ENCODE measurements at places on chromosomes 3 and 15. TPM values are rescaled to one million over a fixed set of nuclear protein-coding genes. Genes with fewer than 3 reads are reported as not detected.

Gene GOLGA8A
- 160 TPM for total RNA-seq

DNA sequence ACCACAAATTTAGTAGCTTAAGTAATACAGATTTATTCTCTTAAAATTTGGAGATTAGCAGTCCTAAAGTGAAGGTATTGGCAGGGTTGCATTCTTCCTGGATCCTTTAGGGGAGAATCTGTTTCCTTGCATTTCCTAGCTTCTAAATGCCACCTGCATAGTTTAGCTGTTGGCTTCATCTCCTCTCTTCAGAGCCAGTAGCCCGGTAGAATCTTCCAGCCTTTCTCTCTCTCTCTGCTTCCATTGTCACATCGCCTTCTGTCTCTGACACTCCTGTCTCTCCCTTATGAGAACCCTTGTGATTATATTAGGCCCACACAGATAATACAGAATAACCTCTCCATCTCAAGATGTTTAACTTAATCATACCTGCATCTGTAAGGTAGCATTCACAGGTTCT, 21.4 kb downstream of the FAM98B start:
- DNase-seq: no peak

Gene IQCF5
- not detected for total RNA-seq

Gene KNL1
- total RNA-seq: 3.8 TPM

DNA sequence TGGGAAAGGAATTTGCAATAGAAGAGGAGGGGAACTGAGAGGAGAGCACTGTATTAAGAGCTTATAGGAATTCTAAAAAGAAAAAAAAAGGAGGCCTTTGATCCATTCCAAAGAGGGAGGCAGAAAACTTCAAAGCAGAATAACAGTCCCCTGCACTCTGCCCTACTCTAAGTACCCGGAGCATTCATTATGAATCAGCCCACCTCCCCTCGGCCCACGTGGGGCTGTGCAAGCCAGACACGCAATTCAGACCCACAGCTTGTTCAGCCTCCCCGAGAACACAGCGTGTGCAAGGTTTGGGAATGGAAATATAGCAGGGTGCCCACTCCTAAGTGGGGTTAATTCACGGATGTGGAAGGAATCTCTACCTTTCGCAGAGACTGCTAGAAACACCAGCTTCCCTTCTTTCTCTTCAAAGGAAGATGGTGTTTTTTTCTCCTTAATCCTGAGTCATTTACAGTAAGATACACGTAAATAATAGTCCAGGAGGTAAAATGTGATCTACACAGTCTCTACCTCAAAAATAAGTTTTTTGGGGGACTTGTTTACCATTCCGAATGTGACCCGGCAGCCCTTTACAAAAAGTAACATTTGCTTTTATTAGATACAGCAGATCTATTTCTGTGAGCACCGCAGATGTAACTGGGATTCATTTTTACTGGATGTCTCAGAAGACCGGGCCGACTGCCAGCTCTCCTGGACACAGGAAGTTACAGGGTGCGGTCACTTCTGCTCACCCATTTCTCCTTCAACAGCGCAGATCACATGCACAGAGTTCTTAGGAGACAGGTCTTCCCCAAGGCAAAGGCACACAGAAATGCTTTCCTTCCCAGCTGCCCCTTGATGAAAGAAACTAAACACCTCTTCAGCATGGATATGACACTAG, 768.5 kb upstream of the CFAP20DC start:
- DNase-seq: peak; percentile 47

DNA sequence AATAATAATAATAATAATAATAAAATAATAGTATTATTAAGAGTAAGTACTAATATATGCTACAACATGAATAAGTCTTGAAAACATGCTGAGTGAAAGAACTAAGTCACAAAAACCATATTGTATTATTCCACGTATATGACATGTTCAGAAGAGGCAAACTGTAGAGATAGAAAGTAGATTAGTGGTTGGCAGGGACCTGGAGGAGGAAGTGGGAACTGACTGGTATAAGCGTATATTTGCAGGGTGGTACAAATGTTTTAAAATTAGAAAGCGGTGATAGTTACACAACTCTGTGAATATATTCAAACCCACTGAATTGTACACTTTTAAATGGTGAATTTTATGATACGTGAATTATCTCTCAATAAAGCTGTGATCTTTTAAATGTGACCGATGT, 32.8 kb downstream of the LRRK1 start:
- no peak for DNase-seq

- no peak for DNase-seq
Measured at GRCh38 chr3:172145031-172145686, 105.8 kb downstream of the FNDC3B start.

DNA sequence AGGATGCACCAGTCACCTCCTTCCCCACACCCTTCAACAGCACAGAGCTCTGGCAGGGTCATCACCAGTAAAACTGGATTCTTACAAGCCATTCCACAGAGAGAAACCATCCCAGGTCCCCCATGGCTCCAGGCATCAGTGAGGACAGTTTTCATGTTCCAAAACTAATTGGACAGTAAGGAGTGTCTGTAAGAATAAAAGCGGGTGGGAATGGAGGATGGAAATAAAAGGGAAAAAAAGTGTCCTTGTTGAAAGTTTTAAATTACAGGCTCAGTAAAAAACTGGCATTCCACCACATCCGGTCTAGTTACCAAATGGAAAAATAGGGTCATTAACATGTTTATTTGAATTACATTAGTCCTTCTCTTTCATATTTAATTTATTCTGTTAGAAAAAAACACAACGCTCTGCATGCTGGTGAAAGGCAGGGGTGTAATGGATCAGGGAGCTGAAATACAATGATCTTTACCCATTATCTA, 117.4 kb downstream of the TIGIT start:
- no peak for DNase-seq

- DNase-seq: no peak
Measured at GRCh38 chr3:9778143-9779074, 8.7 kb upstream of the CAMK1 start.

DNA sequence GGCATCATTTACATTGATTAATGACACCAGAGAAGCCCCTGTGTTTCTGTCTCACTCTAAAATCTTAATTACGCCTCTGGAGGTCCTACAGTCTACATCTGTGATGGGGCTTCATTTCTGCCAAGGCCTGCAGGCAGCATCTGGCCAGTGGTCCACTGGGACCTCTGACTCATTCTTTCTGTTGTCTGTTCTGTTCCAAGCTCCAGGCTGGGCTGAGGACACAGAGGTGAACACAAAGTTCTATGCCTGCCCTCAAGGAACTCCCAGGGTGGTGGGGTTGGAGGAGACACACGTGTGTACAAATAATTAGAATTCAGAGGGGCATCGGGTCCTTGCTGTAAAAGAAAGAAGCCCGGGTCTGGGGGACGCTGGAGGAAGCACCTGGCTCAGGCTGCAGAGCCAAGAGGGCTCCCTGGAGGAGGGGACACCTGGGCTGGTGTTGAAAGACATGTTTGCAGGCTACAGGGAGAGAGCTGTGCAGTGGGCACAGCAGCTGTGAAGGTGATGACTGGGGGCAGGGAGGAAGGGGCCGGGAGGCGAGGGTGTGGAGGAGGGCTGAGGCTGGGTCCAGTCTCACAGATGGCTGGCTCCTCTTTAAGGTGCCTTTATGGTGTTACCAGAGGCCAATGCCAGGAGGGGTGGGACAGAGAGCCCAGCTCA, 103.3 kb upstream of the PRR23E start:
- DNase-seq: no peak

DNA sequence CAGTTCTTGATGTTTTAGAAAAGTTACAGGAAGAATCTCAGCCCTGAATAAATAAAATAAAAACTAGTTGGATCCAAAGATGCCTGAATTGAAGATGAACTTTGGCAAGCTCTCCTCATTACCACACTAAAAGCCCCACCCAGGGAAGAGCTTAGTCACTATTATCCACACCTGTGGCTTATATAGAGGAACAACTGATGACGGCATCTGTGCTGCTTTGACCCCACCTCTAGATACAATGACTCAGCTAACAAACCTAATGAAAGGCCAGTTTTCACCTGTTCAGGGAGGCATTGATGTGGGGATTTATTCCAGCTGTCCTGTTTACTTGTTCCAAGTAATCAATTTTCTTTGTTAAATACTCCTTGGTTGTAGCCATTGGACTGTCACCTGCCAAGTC, 604.7 kb upstream of the EPHA6 start:
- no peak for DNase-seq

DNA sequence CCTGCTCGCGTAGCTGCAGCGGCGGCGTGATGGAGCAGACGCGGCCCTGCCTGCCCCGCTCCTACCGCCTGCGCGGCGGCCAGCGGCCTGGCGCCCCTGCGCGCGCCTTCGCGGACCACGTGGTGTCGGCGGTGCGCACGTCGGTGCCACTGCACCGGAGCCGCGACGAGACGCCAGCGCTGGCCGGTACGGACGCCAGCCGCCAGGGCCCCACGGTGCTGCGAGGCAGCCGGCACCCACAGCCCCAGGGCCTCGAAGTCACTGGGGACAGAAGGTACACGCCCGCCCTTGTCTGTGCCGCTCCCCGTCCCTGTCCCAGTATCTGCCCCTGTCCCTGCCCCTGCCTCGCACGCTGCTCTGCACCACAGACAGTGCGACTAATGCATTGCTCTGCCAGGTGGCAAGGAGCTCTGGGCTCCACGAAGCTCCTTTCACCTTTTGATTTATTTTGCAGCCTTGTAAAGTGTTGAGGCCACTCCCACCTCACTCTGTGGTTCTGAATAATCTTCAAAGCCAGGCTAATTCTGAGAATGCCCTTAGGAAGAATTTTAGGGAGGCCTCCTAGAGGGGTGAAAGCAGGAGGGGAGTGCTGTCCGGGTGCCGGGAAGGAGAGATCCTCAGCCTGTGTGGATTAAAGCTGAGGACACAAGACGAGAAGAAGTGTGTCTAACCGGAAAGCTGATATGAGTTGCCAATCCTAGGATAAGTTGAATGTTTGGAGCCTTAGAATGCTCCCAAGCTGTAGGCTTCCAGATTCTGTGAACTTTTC, 100.0 kb downstream of the THSD4 start:
- no peak for DNase-seq

Gene SENP8
- total RNA-seq: 5.5 TPM

DNA sequence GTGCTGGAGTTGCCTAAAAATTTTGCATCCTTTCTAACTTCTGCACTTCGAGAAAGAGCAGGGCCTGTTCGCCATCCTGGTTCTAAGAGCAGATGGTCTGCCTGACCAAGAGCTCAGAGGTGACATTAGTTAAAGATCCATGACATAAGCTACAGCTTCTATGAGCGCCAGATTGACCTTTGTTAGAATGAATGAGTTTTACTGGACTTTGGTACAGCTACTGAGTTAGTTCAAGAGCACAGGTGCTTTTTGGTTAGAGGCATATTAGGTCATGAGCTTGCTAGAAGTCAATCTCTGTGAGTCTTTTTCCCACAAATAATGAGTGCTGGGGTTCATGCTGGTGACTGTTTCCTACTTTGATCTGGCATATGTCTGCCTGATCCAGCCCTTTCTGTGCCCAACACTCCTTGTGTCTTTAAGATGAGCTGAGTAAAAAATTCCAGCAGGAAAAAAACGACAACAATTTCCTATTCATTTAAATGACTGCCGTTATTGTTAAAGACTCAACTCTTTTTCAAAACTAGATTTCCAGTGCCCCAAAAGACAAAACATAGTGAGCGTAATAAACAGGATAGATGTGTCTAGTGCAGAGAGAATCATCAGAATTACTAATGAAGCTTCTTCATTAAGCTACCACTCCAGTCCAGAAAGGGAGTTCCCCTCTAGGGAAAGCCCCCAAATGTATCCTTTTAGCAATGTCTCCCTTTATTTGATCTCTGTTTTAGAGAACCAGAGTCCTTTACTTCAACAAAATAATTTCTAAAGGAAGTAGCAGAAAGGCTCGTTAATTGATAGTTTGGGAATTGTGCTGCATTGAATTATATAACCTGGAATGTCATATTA, 152.9 kb downstream of the SLCO3A1 start:
- DNase-seq: no peak

DNA sequence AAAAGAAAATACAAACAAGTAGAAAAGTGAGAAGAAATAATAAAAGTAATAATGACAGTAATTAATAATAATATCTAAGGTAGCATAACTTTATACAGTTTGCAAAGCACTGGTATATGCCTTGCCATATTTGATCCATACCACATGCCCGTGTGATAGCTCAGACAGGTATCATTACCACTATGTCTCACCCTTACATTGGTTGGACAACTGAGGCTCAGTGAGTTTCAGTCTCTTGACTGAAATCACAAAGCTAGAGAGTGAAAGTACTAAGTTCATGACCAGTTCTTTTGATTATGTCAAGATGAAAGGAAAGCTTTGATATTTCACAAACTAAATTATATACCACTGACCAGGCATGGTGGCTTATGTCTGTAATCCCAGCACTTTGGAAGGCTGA, 408.9 kb downstream of the GAP43 start:
- no peak for DNase-seq

Gene CD200R1
- 2.1 TPM for total RNA-seq

Gene GOLGA6L7
- total RNA-seq: not detected

GRCh38 chr15:81729340-81729739, 316.5 kb downstream of the MEX3B start:
- no peak for DNase-seq

Gene DNAH12
- 0.27 TPM for total RNA-seq

Data from thyroid gland (tissue), 4 donors.